CD4-positive, alpha-beta memory T cell (primary cell): ENCODE measurements at places on chromosomes 3 and 15.

- no peak for DNase-seq
Observed at GRCh38 chr15:88220443-88221335, 35.9 kb downstream of the NTRK3 start.

GRCh38 chr15:75646944-75647364 is 758 bp upstream of the SNX33 start:
- no peak for DNase-seq

GRCh38 chr15:67100124-67100791 is 34.9 kb downstream of the SMAD3 start:
- DNase-seq = no peak

GRCh38 chr15:34753236-34753894 is 1.4 kb downstream of the GJD2 start:
- DNase-seq = no peak

DNA sequence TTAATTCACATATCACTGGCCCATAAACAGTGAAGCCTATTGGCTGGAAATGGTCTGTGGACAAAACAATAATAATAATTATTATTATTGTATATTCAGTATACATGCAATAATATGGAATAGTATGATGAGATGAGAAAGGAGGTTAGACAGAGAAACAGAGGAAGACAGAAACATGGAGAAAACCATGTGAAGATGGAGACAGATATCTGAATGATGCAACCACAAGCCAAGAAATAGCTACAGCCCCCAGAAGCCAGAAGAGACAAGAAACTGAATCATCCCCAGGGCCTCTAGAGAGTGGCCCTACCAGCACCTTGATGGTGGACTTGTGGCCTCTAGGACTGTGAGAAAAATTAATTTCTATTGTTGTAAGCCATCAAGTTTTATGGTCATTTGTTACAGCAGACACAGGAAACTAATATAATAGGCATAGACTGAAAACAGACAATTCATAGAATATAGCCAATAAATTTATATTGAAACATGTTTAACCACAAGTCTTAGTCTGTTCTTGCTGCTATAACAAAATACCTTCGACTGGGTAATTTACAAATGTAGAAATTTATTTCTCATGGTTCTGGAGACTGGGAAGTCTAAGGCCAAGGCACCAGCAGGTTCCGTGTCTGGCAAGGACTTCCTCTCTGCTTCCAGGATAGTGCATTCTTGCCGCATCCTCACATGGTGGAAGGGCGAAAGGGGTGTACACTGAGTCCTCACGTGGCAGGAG is 31.6 kb downstream of the MCF2L2 start:
- DNase-seq = no peak

DNA sequence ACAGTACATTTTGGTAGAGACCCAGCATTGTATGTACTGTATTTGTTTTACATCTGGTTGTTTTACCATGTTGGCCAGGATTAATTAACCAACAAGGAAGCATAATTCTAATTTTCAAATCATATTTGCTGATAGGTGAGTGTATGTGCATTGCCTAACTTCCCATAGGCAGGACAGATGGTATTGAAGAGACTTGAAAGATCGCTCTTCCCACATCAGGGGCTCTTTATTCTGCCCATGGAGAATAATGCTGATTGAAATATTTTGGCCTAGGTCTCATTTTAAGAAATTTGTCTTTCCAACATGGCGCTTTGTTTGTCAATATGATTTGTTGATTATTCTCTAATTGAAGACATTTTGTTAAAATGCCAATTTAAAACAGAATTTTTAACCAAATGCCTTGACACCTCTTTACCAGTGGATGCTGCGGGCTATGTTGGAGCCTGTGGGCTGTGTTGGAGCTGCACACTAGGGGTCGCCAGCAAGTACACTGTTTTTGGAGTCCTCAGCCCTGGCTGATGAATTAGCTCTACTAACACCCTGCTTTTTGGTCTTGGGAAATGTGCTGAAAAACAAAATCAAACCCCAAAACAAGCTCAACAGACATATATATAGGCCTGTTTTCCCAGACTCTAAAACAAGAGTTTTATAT is 5.3 kb downstream of the P2RY12 start:
- no peak for DNase-seq

DNA sequence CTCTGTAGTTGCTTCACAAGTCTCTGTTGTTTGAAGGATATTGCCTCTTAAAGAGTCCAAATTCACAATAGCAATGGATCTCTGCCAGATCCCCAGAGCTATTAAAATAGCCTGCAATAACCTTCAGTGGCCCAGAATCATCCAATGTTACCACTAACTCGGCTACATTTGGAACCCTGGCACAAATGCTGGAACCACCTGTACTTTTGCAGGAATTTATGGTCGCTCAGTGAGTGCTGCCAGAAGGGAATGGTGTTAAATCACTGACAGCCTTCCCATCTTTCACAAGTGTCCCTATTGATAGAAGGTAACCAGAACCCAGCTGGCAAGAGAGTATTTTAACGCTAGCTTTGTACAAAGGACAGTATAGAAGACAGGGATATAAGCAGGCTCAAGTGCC is 298.8 kb upstream of the PLSCR5 start:
- no peak for DNase-seq

- DNase-seq = no peak
Observed at GRCh38 chr3:52144796-52145735, 9.2 kb downstream of the POC1A start.

DNA sequence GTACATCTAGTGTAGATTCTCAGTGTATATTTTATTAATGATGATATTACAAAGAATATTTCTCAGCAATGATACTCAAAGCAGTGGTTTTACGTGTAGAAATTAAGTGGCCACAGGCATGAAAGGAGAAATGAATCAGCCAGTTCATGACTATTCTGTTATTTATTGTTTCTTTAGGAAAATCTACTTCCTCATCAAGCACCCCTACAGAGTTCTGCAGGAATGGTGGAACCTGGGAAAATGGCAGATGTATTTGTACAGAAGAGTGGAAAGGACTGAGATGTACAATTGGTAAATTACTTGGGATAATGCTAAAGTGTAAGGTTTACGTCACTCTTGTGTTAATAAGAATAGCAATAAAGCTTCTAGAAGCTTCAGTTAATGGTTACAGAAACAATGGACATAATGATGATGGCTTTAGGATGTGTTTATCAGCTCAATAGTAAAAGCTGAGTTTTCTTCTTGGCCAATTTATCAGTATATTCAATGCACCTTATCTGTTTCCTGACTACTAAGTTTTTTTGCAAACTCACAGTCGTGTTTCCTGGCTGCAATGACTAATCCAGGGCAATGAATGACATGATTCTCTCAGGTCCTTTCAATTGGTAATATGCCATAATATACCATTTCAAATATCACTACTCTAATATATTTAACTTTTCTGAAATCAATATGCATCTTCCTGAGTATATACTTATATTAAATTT is 20.2 kb downstream of the ADGRG7 start:
- DNase-seq = no peak

GRCh38 chr3:106068381-106068780 is 199.6 kb upstream of the CBLB start:
- no peak for DNase-seq

GRCh38 chr3:34229876-34230275 is 431.4 kb downstream of the PDCD6IP start:
- DNase-seq = no peak

- DNase-seq = no peak
Observed at GRCh38 chr3:14134291-14134690, 9.4 kb downstream of the TMEM43 start.

- DNase-seq = no peak
Observed at GRCh38 chr15:49331951-49332350, 91.1 kb upstream of the FGF7 start.

DNA sequence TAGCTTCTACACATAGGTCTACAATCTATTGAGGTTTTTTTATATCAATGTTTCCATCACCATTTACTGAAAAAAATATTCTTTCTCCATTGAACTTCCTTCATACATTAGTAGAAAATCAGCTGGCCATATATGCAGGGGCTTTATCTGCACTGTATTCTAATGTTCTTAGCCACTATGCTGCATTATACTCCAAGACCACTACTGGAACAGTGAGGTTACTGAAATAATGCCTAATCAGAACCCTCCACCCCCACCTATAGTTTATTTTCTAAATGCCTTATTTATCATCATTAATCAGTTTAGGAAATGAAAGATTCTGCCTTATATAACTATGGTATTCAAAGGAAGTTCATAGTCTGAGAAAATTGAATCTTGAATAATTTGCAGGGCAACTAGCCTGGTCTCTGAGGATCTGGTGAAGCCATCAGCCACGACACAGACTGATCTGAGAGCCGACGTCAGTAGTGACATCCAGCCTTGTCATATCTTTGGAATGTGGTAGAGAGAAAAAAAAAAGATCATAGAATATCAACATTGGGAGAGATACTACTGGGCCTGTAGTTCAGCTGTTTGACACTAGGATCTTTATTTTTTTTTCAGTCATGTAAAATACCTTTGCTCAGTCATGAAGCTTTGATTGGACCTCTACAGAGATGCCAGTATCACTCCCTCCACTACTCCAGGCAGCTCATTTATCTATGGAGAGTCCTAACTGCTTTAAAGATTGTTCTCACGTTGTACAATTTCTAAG is 66.6 kb downstream of the P3H2 start:
- DNase-seq = no peak

GRCh38 chr3:52783211-52783555 is 5.8 kb downstream of the ITIH1 start:
- no peak for DNase-seq

- peak; percentile 49 for DNase-seq
Observed at GRCh38 chr3:33063651-33064051, 33.3 kb downstream of the GLB1 start.

GRCh38 chr15:33074942-33075341 is 119.6 kb downstream of the FMN1 start:
- no peak for DNase-seq

DNA sequence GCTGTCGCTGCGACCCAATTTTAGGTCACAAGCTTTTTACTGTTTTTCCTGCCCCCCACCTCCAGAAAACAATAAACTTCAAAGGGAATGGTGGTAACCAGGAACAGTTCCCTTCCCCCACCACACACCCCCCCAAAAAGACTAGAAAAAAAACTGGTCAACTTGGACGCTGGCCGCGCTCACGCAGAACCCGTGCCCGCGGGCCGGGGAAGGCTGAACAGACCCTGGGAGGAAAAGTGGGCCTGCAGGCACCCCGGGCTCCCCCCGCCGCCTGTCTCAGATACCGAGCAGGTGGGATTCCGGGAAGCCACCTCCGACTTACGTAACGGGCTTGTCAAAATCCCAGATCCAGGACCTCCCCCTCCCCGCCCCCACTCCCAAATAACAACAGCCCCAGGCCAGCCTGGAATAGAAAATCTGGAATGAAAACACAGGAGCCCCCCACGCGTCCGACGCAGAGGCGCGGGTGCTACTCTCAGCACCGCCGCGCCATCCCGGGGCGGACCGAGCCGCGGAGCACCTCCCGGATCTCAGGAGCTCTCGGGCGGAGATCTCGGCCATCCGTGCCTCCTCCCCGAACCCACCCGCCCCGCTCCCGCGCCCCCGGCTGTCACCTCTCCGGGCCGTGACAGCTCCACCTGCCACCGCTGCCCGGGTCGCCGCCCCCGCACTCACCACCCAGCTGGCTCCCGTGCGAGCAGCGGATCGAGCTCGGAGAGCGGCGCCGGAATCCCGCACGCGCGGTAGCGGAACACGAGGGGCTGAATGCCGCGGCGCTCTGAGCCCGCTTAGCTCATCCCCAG is 557 bp downstream of the DENND4A start:
- no peak for DNase-seq

- DNase-seq = no peak
Observed at GRCh38 chr15:34810443-34811129, 15.2 kb upstream of the ACTC1 start.

DNA sequence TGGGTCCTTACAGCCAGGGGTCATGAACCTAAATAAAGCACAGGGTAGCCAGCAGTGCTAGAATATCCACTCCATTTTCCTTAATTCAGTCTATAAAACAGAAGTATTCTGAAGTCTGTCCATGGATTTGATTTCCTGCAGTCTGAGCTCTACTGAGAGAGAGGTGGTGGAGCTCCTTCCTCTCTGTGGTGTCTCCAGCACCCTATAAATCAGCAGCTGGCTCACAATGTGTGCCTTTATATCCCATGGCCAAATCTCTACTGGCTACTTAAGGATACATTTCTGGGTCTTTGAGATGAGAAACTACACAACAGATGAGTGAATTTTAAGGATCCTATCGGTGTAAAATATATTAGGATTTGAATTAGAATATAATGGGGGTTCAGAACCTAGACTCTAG is 339.9 kb upstream of the RBMS3 start:
- DNase-seq = no peak

GRCh38 chr3:16975083-16975482 is 90.3 kb downstream of the PLCL2 start:
- DNase-seq = no peak
